Effector CD4-positive, alpha-beta T cell (primary cell): ENCODE measurements at places on chromosomes 6 and 20.

DNA sequence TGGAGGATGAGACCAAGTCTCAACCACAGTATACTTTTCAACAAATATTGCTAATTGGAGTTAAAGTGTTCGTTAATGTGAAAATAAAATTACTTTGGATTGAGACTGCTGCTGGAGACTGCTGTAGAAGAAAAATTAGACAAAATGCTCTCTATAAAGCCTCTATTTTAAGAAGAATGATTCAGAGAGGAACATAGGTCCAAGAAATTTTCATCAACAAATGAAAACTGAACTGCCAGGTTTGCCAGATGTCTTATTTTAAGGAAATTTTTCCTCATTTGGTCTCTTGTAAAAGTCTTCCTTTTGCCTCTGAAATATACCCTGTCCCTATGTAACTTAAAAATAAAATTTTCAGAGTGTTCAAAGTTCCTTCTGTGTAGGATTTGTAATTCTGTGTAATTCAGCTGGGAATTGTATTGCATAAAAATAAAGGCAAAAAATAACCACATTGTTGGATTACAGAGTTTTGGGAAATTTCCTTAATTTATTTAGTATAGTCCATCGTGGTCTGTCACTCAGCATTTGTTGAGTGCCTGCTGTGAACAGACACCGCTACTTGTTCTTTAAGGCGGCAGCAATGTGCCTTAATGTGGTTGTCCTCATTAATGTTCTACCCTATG, 27.4 kb downstream of the ANKS1A start:
- no peak for DNase-seq

DNA sequence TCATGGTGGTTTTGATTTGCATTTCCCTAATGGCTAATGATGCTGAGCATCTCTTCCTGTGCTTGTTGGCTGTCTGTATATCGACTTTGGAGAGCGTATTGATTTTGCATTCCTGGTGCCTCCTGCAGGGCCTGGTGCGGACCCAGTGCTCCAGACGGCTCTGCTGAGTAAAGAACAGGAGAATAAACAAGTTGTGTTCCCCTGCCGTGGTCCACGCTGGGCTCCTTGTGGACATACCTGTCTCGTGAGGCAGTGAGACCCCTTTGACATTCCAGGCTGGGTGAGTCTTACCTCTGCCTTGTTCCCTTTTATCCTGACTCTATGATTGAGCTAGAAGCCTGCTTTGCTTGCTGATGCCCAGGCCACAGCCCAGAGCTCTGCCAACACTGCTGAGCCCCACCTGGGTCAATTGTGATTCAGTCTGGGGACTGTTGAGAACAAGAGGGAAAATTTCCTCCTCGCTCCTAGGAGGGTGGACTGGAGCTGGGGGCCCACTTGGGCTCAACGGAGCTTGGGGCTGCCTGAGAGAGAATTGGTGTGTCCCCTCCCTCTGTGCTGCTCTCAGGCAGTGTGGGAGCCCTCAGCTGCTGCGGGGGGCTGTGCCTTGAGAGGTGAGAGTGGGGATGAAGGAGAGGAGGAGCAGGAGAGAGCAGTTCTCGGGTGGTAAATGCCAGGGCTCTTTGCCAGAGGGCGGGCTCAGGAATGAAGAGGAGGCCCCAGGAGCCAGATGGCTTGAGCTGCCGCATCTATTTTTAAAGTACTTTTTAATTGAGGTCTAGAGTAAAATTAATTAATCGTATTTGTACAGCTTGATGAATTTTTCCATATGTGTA, 43.7 kb upstream of the PMEPA1 start:
- no peak for DNase-seq

DNA sequence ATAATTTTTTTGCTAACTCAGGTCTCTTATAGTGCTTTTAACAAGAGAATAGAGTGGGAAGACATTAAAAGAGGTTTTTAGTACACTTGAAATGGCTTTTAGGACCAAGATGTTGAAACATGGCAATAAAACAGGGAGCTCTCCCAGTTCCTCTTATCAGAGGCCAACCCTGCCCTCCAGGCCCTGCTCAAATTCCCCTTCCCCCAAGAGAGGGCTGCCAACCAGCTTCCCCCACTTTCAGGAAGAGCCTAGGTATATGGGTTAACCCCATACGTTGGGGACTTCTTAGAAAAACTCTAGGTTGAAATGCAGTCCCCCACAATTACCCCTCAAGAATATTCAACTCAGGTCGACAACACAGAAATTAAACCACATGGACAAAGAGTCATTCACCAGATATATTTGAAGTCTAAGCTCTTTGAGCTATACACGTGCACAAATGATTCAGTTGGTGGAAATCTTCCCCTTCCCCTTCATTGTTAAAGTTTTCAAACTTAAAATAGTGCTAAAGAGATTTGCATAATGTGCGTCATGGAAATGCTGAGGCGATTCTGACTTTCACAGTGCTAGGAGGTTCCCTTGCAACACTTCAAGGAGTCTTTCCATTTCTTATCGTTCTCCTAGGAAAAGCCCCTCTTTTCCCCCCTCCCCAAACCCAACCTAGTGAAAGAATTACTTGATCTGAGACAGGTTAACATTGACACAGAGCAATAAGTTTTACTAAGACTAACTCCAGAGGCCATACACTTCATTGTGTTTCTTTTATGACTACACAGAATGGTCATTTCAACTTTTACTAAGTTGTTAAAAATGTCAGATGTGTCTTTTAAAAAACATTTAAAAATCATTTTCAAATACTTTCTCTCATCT, 49.8 kb upstream of the ENPP5 start:
- no peak for DNase-seq

DNA sequence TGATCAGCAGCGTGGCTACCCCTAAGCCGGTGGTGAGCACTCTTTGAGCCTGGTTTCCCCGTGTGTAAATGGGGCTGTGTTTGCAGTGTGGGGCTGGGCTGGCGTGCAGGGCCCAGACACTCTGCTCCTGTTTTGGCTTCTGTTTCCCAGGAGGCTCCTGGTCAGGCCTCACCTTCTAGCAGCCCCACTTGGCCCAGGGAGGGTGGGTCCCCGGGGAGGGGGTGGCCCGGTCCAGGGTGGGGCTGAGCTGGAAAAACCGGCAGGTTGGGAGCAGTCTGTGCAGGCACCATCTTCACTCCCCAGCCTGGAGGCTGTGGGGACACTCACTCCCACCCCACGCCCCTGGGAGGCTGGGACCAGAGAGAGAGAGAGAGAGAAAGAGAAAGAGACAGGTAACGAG, 25.3 kb downstream of the CEBPB start:
- DNase-seq: no peak

- peak; percentile 99 for DNase-seq
These were observed at the start of gene CHD6 for GRCh38 chr20:41617902-41618806. TSS of gene CHD6 (minus strand) at chr20:41618377. CDS start at chr20:41551337, 67,040 bp downstream.

GRCh38 chr6:31074401-31074800, 38.0 kb downstream of the C6orf15 start:
- DNase-seq: no peak

DNA sequence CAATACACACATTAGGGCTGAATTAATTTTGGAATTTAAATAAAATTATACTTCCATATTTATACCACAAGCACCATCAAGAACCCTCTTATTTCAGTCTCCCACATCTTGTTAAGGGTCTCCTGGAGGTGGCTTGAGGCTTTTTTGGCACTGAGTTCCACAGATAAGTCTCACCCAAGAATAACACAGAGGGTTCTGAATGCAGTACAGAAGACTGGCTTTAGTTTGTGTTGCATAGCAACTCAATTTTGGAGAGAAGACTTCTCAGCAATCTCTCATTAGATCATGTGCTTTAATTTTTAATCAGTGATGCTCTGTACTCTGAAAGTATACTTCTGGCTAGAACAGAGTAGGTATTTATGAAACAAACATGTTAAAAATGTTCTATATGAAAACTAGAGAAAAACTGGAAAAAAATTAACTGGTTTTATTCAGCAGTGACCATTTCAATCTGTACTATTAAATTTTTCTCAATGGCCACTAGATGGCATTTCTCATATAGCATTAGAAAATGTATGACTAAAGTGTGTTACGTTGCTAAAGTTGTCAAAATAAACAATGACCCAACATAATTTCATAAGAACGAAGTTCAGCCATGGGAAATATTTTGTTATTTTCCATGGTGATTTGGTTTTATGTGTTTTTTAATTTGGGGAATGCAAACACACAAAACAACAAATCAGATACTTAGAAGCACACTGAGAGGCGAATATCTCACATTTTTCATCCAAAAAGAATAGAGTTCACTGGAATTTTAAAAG, 32.7 kb upstream of the MAP7 start:
- no peak for DNase-seq

DNA sequence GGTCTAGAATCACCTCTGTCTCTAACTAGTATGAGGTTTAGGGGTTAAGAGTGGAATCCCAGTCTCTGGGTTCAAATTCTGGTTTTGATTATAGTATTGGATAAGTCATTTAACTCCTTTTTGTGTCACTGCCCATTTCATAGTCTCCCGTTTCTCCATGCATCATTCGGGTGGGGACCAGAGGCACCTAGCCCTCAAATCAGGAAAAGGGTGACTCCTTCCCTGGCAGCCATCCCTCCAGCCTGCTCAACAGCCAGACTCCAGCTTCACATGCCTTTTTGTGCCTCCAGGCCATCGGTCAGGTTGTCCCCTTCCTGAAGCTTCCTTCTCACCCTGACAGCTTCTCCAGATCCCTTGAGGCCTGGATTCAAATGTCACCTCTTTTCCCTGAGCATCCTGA, 139.8 kb downstream of the DHX35 start:
- no peak for DNase-seq

DNA sequence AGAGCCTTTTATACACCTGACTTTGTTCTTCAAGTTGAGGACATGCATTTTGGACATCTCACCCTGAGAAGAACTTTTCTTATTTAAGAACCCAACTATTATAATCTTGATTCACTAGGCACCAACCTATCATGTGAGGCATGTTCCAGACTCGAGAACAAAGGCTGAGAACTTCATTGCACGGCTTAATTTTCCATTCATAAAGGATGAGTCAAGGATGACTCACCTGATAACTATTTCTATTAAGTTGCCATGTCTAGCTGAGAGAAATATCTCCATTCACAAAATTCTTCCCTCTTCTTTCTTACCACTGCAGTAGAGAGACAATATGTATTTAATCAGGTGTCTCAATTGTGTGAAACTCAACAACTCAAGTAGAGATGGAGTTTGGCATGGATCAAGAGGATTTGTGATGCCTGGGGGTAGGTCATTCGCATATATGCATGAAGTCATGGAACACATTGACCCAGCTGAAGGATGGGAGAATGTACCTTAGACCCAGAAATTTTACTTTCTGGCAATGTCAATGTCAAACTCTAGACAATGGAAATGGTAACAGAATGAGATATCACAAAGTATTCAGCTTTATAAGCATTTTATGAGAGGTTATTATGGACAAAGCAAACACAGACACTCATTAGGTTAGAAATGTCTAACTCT, 208.7 kb upstream of the PRND start:
- DNase-seq: no peak
